Stimulated activated CD8-positive, alpha-beta memory T cell treated with anti-CD3 and anti-CD28 coated beads, Interleukin-4, amount 100 ng/mL, for 24 hours (primary cell): ENCODE measurements at places on chromosomes 3 and 15.

GRCh38 chr15:37481126-37481525 is 380.8 kb upstream of the MEIS2 start:
- no peak for DNase-seq

GRCh38 chr15:71596672-71597071 is 213.7 kb upstream of the NR2E3 start:
- DNase-seq = no peak

DNA sequence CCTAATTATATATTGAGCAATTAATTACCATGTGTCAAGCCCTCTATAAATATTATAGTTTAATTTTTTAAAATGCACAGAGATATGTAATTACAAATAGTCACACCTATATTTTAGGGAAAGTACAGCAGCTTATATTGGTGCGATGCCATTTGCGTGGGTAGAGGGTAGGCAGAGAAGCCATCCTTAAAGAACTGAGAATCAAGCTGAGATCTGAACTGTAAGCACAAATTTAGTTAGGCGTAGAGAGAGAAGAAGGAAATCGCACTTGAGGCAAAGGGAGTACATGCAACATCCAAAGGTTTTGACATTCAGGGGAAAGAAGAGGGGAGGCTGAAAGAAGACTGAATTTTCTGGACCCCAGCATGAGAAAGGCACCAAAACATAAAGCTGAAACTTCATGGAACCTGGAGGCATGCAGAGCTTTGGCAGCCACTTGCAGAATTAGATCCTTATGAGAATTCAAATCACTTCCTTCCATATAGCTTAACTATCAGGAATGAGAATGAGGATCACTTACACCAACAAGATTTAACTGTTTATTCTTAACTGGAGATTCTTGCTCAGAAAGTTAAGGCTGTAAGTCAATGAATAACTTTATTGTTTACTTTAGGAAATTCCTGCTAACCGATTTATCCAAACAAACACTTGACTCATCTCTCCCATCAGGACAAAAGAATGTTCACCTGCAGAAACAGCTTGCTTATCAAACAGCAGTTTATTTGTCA is 114.3 kb downstream of the TGFBR2 start:
- no peak for DNase-seq

- DNase-seq = no peak
Measured at GRCh38 chr3:148599481-148599880, 98.2 kb upstream of the AGTR1 start.
